ENCODE measurements at places on chromosomes 12 and 14. TPM values are rescaled to one million over a fixed set of nuclear protein-coding genes. Genes with fewer than 3 reads are reported as not detected.

- peaks cover 7% of the 10 kb centered on the region for H3K4me1 ChIP-seq
- H3K36me3 ChIP-seq = peaks cover 2% of the 10 kb centered on the region
- no peak overlapping the region for H3K27ac ChIP-seq
- H3K27me3 ChIP-seq = peaks cover 3% of the 10 kb centered on the region
- no peak for DNase-seq
- no peak overlapping the region for H3K4me3 ChIP-seq
These were observed 4.4 kb upstream of the EIF5 start for GRCh38 chr14:103329401-103330347.

Gene RD3L
- total RNA-seq = not detected

Gene PARP11
- total RNA-seq = 15.9 TPM

Gene CCDC196
- not detected for total RNA-seq

Measured in activated CD8-positive, alpha-beta memory T cell treated with anti-CD3 and anti-CD28 coated beads, Interleukin-2, amount 10 ng/mL, durations not matched to agents 7 days and 5 days (primary cell).